Ecto neural progenitor cell (in vitro differentiated cells): ENCODE measurements at places on chromosomes 7 and 10.

DNA sequence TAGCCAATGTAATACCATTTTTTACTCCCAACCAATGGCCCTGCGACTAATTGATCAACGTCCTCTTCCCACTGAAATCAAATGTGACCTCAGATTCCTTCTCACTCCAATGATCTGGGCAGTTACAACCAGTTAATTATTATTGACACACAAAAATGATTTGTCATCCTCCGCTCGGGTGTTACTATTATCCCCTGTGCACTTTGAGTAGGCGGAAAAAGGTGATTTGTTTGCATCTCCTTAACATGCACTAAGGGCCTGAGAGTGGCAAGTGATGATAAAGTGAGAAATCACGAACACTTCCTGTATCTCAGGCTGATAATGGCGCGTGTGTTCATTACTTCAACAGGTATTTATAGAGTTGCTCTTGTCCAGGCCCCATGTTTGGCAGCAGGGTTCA, 40.9 kb upstream of the PNLIP start:
- no peak for DNase-seq

DNA sequence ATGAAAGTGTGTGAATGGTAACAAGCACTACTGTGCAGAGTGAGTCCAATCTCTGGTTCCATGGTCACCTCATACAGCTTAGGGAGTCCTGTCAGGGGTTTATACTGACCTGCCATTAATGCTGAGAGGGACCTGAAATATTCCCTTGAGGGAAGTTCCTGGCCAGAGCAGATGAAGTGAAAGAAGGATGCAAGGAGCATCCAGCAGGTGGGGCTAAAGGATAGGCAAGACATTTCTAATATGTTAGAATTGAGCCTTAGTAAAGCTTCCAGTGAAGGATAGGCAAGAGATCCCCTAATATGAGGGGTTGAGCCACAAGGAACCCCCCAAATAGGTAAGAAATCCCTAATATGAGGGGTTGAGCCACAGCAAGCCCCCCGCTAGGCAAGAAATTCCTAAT, 25.5 kb upstream of the FAM221A start:
- peak; percentile 52 for DNase-seq

DNA sequence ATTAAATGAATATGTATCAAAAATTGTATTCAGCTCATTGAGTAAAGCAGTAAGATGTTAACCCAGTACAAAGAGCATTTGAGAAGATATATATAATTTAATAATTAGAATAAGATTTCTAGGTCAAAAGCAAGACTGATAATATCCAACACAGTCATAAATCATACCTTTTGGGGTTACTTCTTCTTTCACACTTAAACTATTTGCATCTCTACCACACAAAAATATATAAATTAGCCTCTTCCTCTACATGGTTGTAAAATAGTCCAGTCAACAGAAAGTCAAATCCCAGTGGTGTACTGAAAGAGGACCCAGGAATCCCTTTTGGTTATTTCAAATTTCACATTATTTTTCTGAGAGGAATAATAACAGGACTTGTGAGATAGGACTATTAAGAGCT, 204.6 kb upstream of the INHBA start:
- DNase-seq: no peak

- no peak for DNase-seq
Observed at GRCh38 chr10:14382022-14382421, 51.3 kb upstream of the FRMD4A start.

DNA sequence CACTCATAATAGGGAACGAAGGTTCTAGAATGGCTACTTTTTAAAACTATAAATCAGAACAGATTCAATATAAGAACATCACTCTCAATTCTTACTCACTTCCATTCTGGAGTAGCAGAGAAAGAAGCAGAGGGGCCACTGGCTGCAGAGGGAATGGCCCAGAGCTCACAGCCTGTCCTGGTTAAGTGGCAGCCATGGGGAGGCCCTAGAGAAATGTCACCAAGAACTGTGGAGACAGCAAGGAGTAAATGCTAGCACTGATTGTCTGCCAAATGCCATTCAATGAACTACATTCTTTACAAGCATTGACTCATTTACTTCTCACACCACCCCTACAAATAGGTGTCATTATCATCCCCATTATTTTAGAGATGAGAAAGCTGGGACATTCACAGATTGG, 74.6 kb upstream of the KCNMA1 start:
- no peak for DNase-seq

GRCh38 chr7:20402747-20403230, 72.1 kb downstream of the ITGB8 start:
- no peak for DNase-seq

DNA sequence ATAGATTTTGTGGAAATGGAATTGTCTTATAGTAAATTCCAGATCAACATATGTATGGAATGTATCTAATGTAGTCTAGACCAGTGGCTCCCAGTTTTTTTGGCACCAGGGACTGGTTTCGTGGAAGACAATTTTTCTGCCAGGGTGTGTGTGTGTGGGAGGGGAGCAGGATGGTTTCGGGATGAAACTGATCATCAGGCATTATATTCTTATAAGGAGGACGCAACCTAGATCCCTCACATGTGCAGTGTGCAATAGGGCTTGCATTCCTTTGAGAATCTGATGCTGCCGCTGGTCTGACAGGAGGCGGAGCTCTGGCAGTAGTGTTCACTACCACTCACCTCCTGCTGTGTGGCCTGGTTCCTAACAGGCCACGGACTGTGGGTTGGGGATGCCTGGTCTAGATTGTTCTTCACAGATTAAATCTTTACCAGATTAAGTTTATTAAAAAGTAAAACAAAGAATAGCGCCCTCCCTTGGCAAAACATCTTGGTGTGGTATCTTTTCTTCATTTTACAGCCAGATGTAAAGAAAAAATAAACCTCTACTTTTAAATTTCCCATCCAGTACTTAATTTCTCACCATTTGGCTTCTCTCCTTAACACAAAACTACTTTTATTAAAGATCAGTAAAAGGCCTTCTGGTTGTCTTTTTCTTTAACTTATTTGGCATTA, 48.4 kb downstream of the SEPTIN7 start:
- DNase-seq: no peak
